Epithelial cell of umbilical artery (primary cell): ENCODE measurements at places on chromosomes 2 and 18. TPM values are rescaled to one million over a fixed set of nuclear protein-coding genes. Genes with fewer than 3 reads are reported as not detected.

The IL36RN gene
- total RNA-seq = not detected in 2 replicates

The FHOD3 gene
- total RNA-seq = 0.32 and 0.61 TPM in 2 replicates

The EFR3B gene
- 0.32 and 0.46 TPM in 2 replicates for total RNA-seq

The CCDC178 gene
- 0.65 and 1.2 TPM in 2 replicates for total RNA-seq

The VWA3B gene
- not detected in 2 replicates for total RNA-seq

The GCFC2 gene
- total RNA-seq = 16.9 and 17.9 TPM in 2 replicates

The OTOF gene
- under 0.01 and 0.15 TPM in 2 replicates for total RNA-seq

The MEIS1 gene
- 24.0 and 42.6 TPM in 2 replicates for total RNA-seq

The NYAP2 gene
- not detected in 2 replicates for total RNA-seq

The TUBA3D gene
- total RNA-seq = not detected in 2 replicates

The PTPN2 gene
- 16.6 and 20.5 TPM in 2 replicates for total RNA-seq

The GPR155 gene
- 0.65 and 1.1 TPM in 2 replicates for total RNA-seq

The ALPP gene
- total RNA-seq = not detected in 2 replicates

The MPP4 gene
- 4.0 and 4.5 TPM in 2 replicates for total RNA-seq

The MYO5B gene
- under 0.01 and 1.1 TPM in 2 replicates for total RNA-seq

The SH2D6 gene
- 0.30 and 0.32 TPM in 2 replicates for total RNA-seq

The STARD6 gene
- total RNA-seq = not detected in 2 replicates
